Stimulated activated CD4-positive, alpha-beta T cell treated with anti-CD3 and anti-CD28 coated beads, TNF-alpha, amount 100 ng/mL, for 24 hours (primary cell): ENCODE measurements at places on chromosomes 12 and 14.

GRCh38 chr14:80278293-80279023 is 67.2 kb upstream of the DIO2 start:
- DNase-seq, result no peak

DNA sequence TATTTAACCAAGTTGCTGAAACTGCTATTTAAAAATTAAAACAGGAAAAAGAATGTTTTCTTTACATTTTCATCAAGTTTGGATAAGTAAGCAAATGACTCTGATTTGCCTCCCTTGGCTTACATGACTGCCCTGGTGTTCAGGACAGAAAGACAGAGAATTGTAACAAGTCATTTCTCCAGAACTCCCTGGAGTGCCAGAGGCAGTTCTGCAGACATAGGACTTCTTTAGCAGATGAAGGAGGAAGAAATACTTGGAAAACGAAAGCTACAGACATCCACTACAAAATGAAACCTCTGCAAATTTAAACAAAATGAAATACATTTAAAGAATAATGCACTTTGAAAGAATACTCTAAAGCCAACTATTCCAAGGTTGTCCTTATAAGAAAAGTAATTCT is 253.9 kb downstream of the LRFN5 start:
- no peak for DNase-seq

GRCh38 chr12:81039231-81039630 is 38.6 kb upstream of the ACSS3 start:
- DNase-seq, result no peak

DNA sequence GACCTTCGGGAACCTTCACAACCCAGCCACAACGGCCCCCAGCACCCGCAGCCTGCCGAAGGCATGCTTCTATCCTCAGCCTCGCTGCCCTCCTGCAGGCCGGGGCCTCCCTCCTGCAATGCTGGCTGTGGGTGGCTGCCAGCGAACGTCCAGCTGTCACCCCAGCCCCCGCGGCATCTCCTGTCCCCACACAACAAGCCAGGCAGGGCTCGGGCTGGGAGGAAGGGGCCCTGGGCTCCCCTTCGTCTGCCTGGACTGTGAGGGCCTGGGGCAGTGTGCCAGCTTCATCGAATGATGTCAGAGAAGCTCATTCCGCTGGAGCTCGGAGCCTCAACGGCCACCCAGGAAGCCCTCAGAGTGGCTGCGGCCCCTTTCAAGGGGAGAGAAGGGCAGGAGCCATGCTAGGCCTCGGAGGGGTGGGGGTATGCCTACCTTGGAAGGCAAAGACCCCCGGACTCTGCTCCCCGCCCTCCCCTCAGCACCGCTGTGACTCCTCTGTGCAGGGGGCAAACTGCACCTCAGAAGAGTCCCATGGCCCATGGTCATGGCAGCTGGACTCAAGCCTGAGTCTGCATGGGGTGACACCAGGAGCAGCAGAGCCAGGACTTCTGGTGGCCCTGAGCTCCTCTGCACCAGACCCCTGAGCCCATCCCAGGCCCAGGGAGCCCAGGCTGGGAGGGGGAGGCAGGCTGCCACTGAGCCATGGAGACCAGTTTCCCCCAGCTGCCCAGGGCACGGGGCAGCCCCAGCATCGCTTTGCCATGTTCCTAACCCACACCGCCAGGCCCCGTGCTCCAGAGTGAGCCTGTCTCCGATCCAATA is 24.7 kb upstream of the C14orf180 start:
- DNase-seq, result no peak

GRCh38 chr14:87687420-87687819 is 305.6 kb downstream of the GALC start:
- DNase-seq, result no peak

- no peak for DNase-seq
Observed at GRCh38 chr12:33988197-33988805, 34.0 kb upstream of the ALG10 start.

GRCh38 chr12:108907839-108908351 is 28.0 kb downstream of the DAO start:
- no peak for DNase-seq

- no peak for DNase-seq
Observed at GRCh38 chr12:57160040-57160439, 12.6 kb upstream of the LRP1-AS start.

GRCh38 chr12:96493106-96493505 is 3.7 kb downstream of the CFAP54 start:
- DNase-seq, result no peak
